MG63 (cell line): ENCODE measurements at places on chromosomes 16 and 17. TPM values are rescaled to one million over a fixed set of nuclear protein-coding genes. Genes with fewer than 3 reads are reported as not detected.

Gene PRSS27
- 0.22 and 1.7 TPM in 2 replicates for total RNA-seq

Gene GP2
- not detected in 2 replicates for total RNA-seq

Gene TOX3
- total RNA-seq, result not detected in 2 replicates

- peak; percentile 85 for DNase-seq
These were observed 754 bp upstream of the SLFN11 start for GRCh38 chr17:35373984-35374765.

DNA sequence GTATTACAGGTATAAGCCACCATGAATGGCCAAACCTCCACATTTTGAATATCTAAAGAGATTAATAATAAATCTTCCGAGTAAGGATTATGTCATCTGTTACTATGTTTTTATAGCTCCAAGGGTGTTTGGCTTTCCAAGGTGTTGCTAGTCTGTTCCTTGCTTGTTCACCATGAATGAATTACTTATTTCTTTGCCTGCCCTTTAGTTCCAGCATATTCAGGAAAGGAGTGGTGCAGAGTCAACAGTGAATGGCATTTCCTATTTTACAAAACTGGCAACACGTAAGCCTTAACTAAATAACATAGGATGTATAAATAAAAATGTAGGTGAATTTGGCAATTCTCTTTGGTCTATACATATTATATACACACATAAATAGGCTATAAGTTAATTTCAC lies 70.3 kb downstream of the MYO1D start:
- DNase-seq, result no peak

- no peak for DNase-seq
These were observed 368.8 kb downstream of the SLC39A11 start for GRCh38 chr17:72723711-72724110.

DNA sequence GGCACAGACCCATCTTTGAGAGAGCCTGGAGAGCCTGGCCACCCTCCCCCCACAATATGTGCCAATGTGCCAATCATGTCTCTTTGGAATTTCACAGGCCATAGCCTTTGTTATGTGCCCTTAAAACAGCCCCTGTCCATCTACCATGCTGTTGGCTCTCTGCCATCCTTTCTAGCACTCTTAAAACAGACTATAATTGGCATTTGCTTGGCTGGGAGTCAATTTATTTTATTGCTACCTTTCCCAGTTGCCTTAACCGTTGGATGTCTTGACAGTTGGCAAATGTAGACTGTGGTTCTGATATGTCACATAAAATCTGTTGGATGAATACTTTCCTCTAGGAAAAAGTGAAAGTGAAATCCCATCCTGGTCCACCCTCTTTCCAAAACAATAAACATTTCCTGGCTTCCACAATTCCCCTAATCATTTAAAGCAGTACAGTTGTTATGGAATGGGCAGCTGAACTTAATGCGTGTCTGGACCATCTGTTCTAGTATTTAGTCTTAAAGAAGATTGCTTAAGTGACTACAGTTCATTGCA lies 394.0 kb downstream of the KCNJ2 start:
- DNase-seq, result peak; percentile 6
